ENCODE measurements at places on chromosomes 3 and 15.

DNA sequence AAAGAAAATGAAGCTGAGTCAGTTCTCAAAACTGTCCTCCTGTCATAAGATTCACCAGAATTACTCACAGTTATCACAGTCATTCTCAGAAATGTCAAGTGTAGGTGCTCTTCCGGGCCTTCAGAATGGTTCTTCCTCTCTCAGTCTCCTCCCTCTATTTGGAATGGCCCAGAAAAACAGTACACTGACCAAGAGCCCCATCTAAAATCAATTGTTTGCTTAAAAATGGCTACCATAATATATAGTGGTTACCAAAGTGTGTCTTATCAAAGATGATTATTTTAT lies 99.8 kb downstream of the MECOM start:
- DNase-seq, result no peak

DNA sequence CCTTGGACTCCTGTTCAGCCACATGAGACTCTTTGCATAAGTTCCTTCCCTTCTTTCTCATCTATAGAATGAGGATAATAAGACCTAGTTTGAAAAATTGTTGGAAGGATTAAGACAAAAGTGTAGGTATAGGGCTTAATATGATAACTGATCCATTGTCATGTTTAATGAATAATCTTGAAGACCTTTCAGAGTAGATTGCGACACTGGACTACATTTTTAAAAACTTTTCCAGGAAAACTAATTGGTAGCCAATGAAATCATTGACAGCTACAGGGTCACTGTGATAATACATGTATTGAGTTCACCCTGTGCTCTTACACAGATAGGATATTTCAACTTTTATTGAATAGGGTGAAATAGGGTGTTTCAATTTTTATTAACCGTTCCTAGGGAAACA lies 78.5 kb upstream of the FBN1 start:
- no peak for DNase-seq

DNA sequence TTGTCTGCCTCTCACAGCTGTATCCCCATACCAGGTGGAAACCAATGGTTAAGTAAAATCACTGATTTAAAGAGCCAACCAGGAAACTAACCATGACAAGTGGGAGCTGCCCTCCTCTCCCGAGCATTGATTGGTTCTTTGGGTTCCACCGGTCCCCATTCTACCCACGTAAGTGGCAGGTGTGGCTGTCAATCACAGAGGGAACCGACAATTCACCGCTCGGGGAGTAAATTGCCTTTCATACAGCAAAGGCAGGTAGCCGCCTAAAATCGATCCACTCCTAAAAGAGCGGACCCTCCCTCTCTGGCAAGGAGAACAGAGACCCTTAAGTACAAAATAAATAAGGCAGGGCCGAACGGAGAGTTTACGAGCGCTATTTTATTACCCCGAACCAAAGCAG lies 1.2 kb downstream of the ERC2 start:
- DNase-seq, result peak; percentile 18

DNA sequence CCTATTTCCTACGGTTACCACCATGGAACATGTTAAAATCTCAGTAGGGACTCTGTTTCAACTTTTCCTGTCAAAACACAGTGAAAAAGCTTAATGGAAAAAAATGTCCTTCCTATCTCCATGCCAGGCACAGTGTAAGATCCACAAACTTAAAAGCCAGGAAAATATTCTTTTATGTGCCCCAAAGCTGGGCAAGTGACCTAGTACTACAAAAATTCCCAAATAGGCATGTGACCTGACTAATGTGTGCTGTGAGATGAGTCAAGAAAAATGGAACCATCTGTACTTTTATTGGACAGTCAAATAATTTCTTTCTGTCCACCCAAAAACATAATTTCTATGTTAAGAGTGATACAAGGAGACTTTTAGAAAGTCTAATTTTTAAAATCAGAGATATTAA lies 406.0 kb downstream of the ZBTB20 start:
- no peak for DNase-seq

DNA sequence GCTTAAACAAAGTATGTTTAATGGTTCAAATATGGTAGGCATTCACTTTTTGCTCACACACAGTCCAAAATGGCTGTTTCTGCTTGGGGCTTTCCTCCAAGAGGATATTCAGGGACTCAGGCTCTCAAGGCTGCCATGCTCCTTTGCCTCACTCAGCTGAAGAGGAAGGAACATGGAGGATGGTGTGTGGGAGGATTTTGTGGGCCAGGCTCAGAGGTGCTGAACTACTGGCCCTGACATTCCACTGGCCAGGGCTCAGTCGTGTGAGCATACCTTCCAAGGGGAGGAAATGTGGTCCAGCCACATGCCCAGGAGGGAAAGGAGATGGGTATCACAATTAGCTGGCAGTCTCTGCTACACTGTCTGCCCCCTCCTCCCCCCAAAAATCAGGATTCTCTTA lies 8.7 kb downstream of the PXYLP1 start:
- DNase-seq, result no peak

- no peak for DNase-seq
Observed at GRCh38 chr3:13414040-13414729, 5.9 kb downstream of the NUP210 start.

- DNase-seq, result no peak
Observed at GRCh38 chr3:17542591-17542990, 199.8 kb downstream of the TBC1D5 start.

DNA sequence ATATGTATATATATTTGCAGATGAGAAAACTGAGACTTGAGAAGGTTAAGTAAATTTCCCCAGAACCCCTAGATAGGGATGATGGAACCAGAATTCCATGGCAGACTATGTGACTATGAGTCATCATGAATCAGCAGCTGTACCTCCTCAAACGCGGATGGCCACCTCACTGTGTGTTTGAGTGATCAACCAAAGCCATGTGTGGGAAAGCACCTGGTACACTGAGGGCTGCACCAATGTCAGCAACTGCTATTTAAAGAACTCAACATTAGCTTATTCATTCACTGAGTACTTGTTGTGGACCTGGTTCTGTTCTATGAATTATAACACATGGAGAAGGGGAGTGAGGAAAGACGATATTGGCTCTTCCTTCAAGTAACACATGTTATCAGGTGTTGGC lies 377.0 kb downstream of the GAP43 start:
- peak; percentile 60 for DNase-seq

DNA sequence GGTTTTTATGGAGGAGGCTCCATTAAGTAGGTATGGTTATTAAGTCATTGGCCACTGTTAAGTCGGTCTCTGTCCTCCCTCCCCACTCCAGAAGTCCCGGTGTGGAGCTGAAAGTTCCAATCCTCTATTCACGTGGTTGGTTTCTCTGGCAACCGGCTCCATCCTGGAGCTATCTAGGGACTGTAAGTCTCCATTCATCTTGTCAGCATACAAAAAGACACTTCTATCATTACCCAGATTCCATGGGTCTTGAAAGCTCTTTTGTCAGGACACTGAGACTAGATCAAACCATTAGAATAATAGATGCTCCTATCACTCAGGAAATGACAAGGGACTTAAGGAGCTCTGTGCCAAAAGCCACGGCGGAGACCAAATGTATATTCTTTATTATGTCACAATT lies 110.3 kb downstream of the PIK3CB start:
- DNase-seq, result no peak

- DNase-seq, result no peak
Observed at GRCh38 chr3:152496716-152497115, 228.0 kb downstream of the MBNL1 start.

- DNase-seq, result no peak
Observed at GRCh38 chr15:94305133-94305532, 73.8 kb downstream of the MCTP2 start.

GRCh38 chr15:59887211-59887610 lies 116.9 kb upstream of the FOXB1 start:
- no peak for DNase-seq

DNA sequence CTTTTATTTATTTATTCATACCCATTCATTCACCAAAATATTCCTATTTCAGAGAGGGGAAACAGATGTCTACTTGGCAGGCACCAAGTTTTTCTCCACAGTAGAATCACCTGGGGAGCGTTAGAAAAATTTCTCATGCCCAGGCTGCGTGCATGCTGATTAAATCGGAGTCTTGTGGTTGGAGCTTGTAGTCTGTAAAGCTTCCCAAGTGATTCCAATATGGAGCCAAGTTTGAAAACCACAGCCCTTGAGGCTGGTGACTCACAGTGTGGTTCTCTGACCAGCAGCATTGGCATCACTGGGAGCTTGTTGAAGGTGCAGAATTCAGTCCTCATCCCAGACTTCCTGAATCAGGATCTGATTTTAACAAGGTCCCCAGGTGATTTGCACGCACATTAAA lies 49.7 kb downstream of the PDHB start:
- DNase-seq, result peak; percentile 88

DNA sequence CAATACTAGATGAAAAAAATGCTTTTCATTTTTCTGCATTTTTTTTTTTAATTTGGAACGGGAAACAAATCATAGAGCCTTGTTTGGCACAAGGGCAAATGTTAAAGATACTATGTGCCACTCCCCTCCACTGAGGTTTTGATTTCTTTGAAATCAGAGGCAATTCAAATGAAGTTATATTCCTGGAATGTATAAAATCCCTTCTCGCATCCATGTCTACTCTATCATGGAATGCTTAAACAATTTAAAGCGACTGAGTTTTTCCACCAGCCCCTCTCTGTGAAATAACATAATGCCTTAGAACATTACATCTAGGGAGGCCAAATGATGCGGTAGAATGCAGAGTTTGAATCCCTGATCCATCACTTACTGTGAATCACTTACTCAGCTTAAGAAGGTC lies 69.7 kb downstream of the FMN1 start:
- no peak for DNase-seq

DNA sequence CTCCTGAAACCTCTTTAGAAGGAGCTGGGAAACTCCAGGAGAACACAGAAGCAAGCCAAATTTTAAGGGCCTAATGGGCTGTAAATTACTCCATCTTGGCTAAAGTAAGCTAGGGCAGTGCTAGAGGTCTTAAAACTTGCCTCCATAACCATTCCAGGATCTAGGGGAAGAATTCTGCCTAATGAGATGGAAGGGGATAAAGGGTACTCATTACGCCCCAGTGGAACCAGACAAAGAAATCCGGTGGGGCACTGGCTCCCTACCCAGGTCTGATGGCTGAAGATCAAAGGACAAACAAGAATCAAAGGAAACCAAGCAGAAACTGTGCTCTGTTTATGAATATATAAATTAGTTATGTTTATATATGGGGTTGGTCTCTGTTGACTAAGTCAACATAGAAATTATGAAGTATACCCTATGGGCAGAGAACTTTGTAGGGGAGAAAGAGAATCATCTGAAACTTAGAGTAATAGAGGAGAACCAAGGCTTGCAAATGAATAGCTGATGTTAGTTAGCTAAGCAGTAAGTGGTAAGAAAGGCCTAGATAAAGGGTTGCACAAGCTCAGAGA lies 57.8 kb downstream of the NCEH1 start:
- no peak for DNase-seq

DNA sequence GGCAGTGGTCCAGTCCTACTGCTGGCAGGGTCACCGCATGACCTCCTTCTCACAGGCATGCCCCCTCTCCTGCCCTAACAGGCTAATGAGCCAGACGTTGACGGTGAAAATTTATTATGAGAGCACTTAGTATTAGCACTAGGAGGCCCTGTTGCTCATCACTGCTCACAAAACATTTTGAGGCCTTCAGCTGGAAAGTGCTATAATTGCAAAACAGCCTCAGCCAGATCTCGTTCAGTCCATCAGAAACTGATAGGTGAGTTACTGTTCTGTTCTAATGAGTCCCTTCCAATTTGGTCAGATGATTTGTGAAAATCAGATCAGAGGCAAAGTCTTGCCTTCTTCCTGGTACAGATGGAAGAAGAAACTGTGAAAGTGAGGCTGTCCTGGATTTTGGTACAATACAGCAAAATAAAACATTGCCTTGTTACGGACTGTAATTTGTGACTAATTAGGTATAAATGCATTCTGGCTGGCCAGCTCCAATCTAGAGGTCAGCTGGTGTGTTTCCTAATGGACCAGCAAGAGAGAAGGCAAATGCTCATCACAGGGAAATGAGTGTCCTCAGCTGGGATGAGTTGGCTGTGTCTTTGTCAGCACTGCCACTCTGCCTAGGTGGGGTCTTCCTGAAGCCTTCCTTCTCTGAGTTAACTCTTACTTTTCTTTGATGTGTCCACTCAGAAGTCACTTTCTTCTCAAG lies 316.8 kb downstream of the CHST2 start:
- DNase-seq, result no peak

- DNase-seq, result no peak
Observed at GRCh38 chr15:73183071-73183470, 130.8 kb downstream of the NEO1 start.

GRCh38 chr15:94467034-94467433 lies 235.7 kb downstream of the MCTP2 start:
- DNase-seq, result no peak

DNA sequence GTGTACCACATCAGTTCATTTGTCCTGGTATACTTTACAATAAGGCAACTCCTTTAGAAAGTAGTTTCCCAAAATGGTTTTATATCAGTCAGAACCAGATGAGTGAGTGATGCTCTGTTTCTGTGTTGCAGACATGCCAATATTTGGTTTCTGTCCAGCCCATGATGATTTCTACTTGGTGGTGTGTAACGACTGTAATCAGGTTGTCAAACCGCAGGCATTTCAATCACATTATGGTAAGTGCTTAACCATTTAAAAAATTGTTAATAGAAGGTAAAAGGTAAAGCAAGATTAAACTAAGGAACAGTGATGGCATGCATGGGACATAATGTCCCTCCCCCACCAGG lies 40.0 kb upstream of the SCAANT1 start:
- no peak for DNase-seq

DNA sequence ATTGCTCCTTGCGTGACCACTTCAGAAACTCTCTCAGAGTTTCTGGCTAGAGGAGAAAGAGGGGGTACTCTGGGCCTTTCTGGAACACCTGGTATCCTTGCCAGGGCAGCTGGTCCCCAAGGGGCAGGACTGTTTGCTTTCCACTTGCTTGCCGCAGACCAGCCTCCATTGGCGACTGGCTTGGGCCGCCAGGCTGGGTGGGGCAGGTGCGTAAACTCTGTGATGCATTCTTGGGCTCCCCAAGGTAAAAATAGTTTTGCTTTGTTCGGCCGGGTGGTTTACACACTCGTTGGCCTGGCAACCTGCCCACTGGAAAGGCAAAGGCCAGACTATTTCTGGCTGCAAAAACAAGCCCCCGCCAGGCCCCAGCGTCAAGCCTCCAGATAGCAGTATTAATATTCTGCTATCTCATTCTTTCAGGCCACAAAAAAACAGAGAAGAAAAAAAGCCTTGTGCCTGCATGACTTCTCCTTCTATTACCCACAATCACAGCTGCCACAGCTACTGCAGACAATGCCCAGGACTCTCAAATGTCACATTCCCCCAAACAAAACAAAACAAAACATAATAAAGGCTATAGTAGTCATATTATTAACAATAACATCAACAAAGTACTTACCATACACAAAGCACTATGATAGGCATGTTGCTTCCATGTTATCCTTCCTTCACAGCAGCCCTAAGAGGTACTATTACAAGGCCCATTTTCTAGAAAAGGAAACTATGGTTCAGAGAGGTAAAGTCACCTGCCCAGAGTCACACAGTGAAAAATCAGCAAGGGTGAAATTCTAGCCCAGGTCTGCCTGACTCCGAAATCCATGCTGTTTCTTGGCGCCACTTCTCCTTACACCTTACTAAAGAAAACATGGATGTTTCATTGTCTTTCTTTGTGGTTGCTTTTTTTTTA lies 14.0 kb upstream of the SSUH2 start:
- DNase-seq, result peak; percentile 58
